ENCODE measurements at places on chromosomes 2 and 18.

DNA sequence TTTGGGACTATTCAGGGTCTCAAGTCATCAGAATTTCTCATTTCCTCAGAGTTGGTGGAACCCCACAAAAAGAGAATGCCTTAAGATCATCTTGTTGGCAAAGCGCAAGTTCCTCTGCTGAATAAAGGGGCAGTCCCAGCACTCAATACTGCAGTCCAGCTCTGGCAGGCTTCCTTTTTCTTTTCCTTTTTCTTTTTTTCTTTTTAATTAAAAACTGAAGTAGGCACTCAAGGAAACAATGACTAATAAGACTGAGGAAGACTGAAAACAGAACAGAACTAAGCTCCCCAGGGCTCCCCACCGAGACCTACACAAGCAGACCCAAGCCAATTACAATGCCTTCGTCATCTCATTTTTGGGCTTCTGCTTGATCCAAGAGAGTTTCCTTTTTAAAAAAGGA lies 82.0 kb downstream of the STK39 start:
- ATAC-seq = no peak

GRCh38 chr18:37442477-37442876 lies 123.1 kb downstream of the CELF4 start:
- ATAC-seq = no peak

- ATAC-seq = no peak
Measured at GRCh38 chr2:147487286-147487977, 357.4 kb upstream of the ACVR2A start.

DNA sequence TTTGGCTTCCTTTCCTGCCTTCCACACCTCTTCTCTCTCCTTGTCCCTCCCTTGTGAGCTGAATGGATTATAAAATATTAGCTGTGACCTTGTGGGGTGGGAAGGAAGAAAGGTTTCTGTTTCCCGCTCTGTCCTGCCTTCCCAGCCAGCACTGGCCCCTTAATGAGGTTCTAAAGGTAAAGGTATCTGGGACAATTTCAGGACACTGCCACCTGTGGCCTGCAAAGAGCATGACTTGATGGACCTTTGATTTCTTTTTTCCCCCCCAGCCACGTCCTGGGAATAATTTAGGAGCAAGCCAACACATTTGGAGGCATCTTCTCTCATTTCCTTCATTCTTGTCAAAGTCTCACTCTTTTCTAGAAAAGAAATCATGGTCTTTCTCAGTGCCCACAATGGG lies 246.7 kb upstream of the EPAS1 start:
- ATAC-seq = no peak

DNA sequence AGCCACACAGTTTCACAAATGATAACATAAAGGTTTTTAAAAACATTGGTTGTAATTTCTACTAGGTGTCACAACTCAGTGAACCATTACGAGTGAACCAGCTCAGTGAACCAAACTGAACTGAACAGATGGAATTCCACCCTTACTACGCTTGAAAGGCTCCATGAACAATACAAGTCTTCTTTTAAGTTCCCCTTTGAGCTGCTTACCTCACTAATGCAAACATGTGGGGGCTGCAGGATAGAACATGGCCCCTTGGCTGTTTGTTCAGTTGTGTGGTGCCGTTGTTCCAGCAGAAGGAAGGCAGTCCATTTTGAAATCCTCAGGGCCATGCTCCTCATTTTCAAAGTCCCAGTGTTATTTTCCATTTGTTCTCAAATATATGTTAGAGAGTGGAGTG lies 30.7 kb upstream of the KLHL14 start:
- ATAC-seq = no peak

GRCh38 chr2:200342654-200343053 lies 36.2 kb downstream of the SPATS2L start:
- ATAC-seq = no peak

DNA sequence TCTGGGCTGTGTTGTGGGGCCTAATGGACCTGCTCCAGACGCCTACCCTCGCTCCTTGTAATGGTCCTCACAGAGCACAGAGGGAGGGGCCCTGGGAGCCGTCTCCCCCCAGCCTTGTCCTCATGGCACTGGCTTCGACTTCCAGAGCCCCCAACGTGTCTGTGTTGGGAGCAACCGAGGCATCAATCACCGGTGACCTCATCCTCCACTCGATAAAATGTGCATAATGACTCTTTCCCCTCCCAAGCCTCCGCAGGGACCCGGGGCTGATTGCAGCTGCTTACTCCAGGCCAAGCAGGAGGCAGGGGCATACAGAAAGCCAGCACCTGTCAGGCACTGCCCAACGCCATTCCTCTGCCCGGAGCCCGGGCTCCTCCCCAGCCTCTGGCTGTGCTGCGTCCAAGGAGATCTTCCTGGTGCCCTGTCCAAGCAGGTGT lies 271.7 kb downstream of the NDUFA10 start:
- peak; percentile 85 for ATAC-seq

- ATAC-seq = no peak
Measured at GRCh38 chr2:104408266-104408665, 445.6 kb upstream of the POU3F3 start.

- no peak for ATAC-seq
Measured at GRCh38 chr2:212213191-212213590, 325.4 kb downstream of the ERBB4 start.

GRCh38 chr2:138504546-138505235 lies 3.1 kb downstream of the SPOPL start:
- ATAC-seq = no peak

- ATAC-seq = no peak
Measured at GRCh38 chr2:76998704-76999103, 523.5 kb downstream of the LRRTM4 start.

DNA sequence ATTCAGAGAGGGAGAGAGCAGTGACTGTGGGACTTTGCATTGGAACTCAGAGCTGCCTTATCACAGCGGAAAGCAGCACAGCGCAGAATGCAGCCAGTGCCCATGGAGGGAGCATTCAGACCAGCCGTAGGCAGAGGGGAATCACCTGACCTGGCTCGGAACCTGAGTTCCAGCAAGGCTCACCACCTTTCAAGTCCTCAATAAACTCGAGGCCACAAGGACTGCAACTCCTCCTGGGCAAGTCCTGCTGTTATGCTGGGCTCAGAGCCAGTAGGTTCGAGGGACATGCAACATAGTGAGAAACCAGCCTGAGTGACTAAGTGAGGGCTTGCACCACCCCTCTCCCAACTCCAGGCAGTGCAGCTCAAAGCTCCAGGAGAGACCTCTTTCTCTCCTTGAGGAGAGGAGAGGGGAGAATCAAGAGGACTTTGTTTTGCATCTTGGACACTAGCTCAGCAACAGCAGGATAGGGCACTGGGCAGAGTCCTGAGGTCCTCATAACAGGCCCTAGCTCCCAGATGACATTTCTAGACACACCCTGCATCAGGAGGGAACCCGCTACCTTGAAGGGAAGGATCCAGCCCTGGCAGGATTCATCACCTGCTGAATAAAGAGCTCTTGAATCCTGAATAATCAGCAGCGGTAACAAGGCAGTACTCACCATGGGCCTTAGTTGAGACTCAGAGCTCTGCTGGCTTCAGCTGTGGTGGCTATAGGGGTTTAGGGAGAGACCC lies 136.8 kb upstream of the OTOS start:
- ATAC-seq = no peak

GRCh38 chr2:46216213-46216612 lies 81.0 kb upstream of the EPAS1 start:
- no peak for ATAC-seq

GRCh38 chr2:11984316-11985158 lies 238.1 kb downstream of the LPIN1 start:
- ATAC-seq = peak; percentile 83

GRCh38 chr2:196618661-196619060 lies 20.9 kb upstream of the CCDC150 start:
- no peak for ATAC-seq

All from motor neuron (in vitro differentiated cells).